Naive thymus-derived CD8-positive, alpha-beta T cell (primary cell): ENCODE measurements at places on chromosomes 16 and 17.
A peak's percentile ranks its signal among the peaks of the same experiment; 100 is the strongest.

GRCh38 chr16:14131774-14132695 is 60.9 kb downstream of the MRTFB start:
- no peak for DNase-seq

GRCh38 chr17:59401725-59402124 is 70.3 kb downstream of the YPEL2 start:
- DNase-seq = no peak

- DNase-seq = no peak
Observed at GRCh38 chr17:58534901-58535421, 20.5 kb upstream of the MTMR4 start.

- no peak for DNase-seq
Observed at GRCh38 chr17:50290933-50291332, 16.7 kb downstream of the TMEM92 start.

- DNase-seq = no peak
Observed at GRCh38 chr17:81438007-81438659, 42.9 kb downstream of the BAHCC1 start.

- DNase-seq = no peak
Observed at GRCh38 chr17:57541472-57542394, 203.4 kb downstream of the CCDC182 start.

DNA sequence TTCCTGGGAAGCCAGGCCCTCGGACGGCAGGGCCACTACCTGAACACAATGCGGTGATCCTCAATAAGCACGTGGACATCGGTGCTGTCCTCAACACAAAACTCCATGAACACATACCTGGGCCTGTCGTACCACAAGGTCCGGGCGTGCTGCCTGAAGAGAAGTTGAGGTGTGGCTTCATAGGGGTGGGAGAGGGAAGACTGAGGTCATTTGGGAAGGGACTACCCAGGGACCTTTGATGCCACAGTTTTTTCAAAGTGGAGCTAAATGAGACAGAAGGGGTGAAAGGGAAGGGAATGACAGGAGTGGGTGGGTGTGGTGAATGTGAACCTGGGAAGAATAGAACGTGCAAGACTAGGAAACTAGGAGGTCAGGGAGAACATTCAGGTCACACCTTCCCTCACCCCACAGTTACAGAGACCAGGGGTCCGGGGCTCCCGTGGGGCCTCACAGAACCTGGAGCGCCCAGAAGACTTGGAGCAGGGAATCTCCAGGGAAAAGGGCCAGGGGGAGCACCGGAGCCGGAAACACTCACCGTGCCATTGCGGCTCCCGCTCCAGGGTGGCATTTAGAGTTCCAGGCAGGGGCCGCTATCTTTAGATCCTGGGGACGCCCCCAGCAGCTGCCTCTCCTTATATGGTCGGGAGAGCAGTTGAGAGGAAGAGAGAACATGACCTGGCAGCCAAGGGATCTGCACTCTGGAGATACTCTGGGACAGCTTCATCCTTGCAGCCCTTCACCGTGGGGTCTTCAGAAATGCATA is at the start of gene PTGES3L:
TSS of gene PTGES3L (minus strand) at position 570 of the 763 bp plus-strand sequence. CDS start at position 543, 27 bp downstream.
- DNase-seq = no peak

GRCh38 chr16:68499006-68499405 is 40.1 kb upstream of the ZFP90 start:
- no peak for DNase-seq

DNA sequence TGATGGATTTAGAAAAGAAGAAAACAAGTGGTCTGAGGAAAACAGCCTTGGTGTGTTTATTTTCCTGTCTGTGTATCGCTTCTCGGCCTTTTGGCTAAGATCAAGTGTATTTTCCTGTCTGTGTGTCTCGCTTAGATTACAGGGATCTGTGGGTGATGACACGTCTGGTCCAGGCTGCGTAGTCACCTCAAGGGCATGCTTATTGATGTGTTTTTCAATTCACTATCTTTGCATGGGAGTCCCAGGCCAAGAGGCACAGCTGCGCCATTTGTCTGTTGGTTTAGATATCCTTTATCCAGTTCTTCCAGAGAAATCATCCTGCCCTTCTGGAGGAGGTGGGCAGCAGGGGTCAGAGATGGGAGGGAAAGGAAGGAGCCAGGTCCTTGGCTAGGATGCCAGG is 47.1 kb upstream of the STH start:
- no peak for DNase-seq

GRCh38 chr17:78675836-78676235 is 98.6 kb upstream of the DNAH17 start:
- DNase-seq = no peak

DNA sequence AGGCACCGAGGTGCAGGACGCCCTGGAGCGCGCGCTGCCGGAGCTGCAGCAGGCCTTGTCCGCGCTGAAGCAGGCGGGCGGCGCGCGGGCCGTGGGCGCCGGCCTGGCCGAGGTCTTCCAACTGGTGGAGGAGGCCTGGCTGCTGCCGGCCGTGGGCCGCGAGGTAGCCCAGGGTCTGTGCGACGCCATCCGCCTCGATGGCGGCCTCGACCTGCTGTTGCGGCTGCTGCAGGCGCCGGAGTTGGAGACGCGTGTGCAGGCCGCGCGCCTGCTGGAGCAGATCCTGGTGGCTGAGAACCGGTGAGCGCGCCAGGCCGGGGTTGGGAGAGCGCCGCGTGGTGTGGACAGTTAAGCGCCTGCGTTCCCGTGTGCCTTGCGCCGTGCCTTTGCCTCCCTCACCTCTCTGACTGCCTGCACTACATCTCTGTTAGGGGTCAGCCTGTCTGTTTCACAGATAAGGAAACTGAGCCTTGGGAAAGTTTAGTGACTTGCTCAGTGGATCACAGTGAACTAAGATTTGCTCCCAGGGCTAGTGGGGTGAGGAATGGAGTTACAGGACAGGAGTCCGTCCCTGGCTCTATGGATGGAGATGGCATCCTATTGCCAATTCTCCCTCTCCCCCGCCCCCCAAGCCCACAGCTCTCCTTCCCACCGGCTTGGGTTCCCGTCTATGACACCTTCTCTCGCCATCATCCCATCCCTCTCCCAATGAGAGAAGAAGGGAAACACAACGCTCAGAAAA is 880 bp downstream of the SARM1 start:
- DNase-seq = no peak

GRCh38 chr17:77375917-77376651 is 235.3 kb downstream of the SEC14L1 start:
- peak; percentile 70 for DNase-seq
